Gastroesophageal sphincter (tissue), 4 donors: ENCODE measurements at places on chromosomes 11 and 22. TPM values are rescaled to one million over a fixed set of nuclear protein-coding genes. Genes with fewer than 3 reads are reported as not detected.

CALCA gene
- not detected for total RNA-seq

GRCh38 chr11:129798212-129798611, 17.4 kb upstream of the TMEM45B start:
- no peak for ATAC-seq

DGAT2 gene
- total RNA-seq, result 1.6 TPM

OTOG gene
- total RNA-seq, result not detected

DNA sequence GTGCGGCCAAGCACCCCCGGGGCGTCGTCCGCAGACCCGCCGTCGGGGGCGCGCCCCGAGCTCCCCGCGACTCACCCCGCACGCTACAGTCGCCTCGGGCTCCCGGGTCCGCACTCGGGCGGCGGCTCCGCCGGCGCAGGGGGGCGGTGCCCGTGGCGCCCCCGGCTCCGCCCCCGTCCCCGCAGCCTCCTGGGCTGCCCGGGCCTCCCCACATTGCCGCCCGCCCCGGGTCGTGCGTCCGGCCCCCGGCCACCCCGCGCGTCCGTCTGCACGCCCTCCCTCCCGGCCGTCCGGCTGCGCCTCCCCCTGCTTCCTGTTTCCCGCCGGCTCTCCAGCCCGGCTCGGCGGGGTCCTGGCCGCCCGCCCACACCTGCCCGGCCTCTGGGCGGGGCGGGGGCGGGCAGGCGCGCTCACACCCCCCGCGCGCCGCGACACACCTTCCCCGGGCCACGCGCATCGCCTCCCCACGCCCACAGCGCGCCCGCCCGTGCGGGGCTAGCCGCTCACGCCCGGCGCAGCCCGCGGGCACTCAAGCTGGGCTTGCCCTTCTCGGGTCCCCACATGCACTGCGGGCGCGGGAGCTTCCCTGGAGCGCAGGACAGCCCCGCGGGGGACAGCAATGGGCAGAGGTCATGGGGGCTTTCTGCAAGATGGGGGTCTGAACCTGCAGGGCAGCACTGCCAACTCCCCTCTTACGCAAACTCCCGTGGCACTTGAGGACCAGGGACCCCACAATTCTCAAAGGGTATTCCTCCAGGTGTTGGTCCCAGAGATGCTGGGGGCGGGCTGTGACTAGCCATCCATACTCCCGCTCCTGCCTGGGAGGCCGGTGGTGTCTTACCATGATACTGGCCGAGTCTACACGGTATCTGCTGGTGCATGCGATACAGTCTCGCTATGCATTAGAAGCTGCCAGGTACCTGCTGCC, at the start of gene CARD10:
TSS of gene CARD10 (minus strand) at position 148 of the 928 bp plus-strand sequence. CDS start 215 bp downstream, outside the sequence.
- peak; percentile 63 for ATAC-seq

- ATAC-seq, result no peak
These were observed 11.2 kb downstream of the PEX26 start for GRCh38 chr22:18088825-18089568.

SCGB1D2 gene
- 9.3 TPM for total RNA-seq

TRIM51 gene
- total RNA-seq, result not detected

- peak; percentile 48 for ATAC-seq
These were observed 539 bp downstream of the EIF4ENIF1 start for GRCh38 chr22:31488988-31489617.

DNA sequence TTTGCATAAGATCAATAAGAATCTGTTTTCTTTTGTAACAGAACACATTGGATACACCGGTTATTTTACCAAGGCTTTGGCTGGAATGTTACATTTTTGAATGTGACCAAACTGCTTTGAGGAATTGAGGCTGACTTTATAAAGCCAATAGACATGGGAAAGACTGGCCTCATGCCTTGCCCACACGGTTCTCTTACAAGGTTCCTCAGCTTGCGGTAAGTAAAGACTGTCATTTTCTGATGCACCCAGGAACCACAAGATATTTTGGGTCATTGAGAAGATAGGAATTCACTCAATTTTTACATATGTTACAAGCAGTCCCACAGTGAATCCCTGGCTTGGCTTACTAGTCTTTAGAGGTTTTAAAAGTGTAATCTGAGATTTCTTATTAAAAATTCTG, 23.9 kb downstream of the OR10A6 start:
- ATAC-seq, result no peak

DNA sequence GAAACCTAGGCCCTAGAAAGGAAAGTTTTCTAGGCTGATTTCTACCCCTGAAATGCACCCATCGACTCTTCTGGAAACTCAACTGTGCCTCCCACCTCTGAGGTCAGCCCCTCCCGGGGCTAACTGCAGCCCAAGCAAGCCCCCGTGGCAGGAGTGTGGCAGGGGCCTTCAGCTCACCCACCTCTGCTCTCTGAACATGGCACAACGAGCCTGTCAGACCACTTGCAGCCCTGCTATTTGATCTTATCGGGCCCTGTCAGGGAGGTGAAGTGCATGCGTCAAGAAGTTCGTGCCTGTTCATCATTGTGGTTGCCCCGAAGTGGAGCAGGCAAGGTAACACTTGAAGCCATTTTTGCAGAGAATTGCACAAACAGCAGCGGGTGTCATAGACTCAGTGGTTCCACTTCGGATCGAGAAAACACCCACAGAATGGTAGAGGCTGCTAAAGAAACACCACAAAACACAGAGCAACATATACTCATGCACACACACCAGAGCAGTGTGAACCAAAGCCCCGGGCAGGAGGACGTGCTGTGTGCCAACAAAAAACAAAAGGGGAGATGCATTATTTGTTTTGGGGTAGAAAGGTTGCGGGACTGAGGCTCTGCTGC, 262.7 kb downstream of the ETS1 start:
- no peak for ATAC-seq

RHOD gene
- total RNA-seq, result 20.3 TPM

DNA sequence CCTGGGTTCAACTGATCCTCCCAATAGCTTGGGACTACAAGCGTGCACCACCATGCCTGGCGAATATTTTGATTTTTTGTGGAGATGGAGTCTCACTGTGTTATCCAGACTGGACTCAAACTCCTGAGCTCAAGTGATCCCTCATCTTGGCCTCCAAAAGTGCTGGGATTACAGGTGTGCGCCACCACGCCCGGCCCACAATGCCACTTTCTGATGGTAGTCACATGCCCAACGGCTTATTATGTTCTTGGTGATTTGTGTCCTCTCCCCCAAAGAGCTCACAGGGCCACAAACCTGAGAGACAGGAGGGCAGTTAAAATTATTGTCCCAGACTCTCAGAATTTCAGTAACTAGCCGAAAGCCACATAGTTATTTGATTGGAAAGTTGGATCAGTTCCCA, 9.6 kb downstream of the GRIK4 start:
- no peak for ATAC-seq

LAYN gene
- 8.2 TPM for total RNA-seq

- no peak for ATAC-seq
These were observed 52.6 kb downstream of the ARHGAP42 start for GRCh38 chr11:100739666-100740065.

GRM5 gene
- not detected for total RNA-seq

GRCh38 chr11:61725781-61726231, 26.6 kb upstream of the MYRF start:
- ATAC-seq, result no peak

DNA sequence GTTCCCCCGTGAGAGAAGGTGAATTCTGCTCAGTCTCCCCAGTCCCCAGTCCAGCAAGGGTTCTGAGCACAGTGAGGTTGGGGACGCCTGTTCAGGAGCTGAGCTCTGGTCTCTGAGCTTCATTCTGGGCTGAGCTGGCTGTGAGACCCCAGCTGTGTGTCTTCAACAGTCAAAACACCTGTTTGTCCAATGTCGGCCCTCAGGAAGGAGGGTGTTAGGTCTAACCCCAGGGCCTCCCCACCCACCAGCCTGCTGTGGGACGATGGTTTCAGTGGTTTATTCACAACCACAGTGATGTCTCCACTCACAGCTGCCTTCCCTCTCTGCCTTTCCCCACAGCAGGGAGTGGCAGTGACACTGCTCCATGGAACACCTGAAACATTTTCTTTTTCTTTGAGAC, 1282.9 kb downstream of the TBC1D22A start:
- ATAC-seq, result no peak

HDHD5 gene
- total RNA-seq, result 35.3 TPM

DNA sequence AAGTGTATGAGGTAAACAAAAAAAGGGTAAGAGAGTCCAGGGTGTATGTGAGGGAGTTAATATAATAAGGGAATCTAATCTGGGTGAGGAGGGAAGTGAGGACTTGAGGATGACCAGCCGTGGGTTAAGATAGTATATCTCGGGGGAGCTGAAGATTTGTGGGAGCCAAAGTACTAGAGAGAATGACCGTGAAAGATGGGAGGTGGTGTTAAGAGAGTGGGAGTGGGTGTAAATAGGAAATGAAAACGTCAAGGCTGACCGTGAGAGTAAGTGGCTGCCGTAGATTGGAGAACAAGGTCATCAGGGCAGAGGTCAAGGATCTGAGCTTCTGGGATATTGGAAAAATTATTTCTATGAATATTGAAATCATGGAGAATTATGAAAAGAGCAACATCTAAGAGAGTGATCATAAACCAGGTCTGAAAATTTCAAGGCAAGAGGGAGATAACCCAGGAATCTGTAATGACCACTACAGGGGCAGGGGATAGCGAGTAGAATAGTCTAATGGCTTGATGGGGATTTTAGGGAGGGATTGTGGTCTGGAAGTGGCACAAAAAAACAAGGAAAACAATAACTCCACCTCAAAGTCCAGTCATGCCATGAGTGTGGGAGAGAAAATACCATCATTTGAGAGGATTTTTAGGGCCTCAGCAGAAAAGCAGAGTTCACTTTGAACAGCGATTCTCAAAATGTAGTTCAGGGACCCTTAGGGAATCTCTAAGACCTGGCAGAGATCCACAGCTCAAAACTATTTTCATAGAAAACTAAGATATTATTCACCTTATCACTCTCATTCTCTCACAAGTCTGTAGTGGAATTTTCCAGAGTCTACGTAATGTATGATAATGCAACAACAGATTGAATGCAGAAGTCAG, 72.0 kb downstream of the PRR5L start:
- ATAC-seq, result no peak

ST13 gene
- total RNA-seq, result 225 TPM

- ATAC-seq, result no peak
These were observed 68.0 kb upstream of the YWHAH start for GRCh38 chr22:31876156-31876920.

IRAG1 gene
- 273 TPM for total RNA-seq

AMPD3 gene
- total RNA-seq, result 5.0 TPM

- ATAC-seq, result no peak
These were observed 2.1 kb downstream of the RCE1 start for GRCh38 chr11:66845143-66845875.

DNA sequence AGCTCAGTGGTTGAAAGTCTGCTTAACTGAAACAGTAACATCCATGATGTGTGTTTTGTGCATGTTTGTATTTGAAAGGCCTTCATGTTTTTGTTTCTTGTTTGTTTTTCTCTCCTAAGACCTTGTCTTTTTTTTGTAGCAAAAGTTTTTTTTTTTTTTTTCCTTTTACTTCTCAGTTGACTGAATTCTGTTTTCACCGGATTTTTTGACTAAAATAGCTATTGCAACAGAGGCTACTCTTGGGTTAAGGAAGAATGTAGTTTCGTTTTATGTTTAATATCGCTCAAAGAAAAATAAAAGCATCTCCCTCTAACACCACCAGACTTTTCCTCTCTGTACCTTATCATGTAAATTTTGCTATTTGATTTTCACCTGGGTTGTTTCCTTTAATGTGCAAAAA, 15.1 kb downstream of the APOL6 start:
- ATAC-seq, result no peak

DNA sequence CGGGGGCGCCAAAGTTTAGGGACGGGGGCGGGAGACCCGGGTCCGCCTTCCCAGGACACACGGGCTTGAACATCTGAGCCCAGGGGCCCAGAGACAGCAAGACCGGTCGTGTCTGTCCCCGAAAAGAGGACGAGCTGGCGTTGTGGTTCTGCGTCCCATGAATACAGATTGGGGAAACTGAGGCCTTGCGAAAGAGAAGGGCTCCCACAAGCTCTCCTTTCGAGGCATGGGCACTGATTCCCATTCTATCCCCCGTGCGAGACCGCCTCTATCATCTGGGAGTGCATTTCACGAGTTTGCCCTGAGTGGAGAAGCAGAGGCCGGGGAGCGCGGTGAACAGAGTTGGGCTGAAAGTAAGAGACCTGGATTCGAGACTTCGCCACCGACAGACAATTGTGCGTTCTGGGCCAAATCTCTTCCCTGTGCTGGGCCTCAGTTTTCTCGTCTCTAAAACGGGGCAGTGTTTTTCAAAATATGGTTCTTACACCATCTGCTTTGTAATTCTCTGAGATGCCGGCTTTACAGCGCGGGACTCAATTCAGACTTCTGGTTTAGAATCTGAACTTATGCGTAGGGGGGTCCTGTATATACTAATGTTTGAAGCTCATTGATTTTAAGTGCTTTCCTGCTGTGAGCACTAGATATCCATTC, 471 bp downstream of the RNF185 start:
- peak; percentile 46 for ATAC-seq

DNA sequence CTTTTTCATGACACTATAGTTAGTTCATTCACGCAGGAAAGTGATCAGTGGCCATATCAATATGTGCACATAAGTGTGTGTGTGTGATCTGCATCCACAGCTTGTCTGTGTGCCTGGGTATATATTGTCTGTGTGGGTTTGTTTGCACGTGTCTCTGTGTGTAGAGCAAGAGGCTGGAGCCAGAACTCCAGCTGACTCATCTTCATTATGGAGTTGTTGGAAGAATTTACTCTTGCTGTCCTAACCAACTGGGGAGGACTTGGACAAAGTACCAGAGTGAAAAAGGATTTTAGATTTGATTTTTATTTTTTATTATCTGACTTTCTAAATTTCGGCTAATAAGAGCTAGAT, 63.9 kb downstream of the TP53I11 start:
- ATAC-seq, result peak; percentile 37

HOATZ gene
- total RNA-seq, result not detected

GGTLC2 gene
- not detected for total RNA-seq

CD3E gene
- 0.78 TPM for total RNA-seq

- no peak for ATAC-seq
These were observed 29.8 kb downstream of the B3GAT1 start for GRCh38 chr11:134382257-134382656.

TP53AIP1 gene
- 0.42 TPM for total RNA-seq

DNA sequence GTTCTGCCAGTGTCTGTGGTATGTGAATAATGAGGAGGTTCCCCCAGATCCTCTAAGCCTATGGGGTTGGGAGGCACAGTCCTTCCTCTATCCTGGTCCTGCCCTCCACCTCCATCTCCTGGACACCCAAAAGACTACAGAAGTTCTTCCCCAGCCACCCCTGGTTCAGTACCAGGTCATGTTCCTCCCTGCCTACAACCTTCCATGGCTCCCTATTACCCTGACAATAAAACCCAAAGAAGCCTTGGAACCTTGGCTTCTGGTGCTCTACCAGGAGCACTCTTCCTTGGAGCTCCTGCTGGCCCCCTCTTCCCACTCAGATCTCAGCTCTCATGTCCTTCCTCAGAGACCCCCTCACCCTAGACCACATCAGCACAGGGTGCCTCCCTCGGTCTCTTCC, 12.9 kb downstream of the TRPM5 start:
- ATAC-seq, result no peak

CARD10 gene
- total RNA-seq, result 8.7 TPM

DNA sequence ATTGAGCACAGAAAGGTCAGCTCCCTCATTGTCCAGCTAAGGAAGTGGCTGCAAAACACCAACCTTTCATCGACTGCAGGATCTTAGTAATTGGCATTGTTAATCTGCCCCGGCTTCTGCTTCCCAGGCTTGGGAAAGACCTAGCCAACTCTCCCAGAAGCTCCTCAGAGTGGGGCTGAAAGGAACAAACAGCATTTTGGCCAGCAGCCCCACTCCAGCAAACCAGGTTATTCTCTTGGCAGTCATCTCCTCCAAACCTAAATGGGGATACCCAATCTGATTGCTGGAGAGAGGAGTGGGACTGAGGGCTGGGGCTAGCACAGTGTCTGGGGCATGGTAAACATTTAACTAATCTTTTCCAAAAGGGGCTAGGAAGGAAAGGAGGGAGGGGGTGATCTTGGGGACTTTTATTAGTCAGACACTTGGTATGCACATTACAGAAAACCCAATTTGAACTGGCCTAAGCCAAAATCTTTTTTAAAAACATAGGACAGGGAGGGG, 294.4 kb downstream of the MN1 start:
- no peak for ATAC-seq
